NCI-H446 (cell line): ENCODE measurements at places on chromosomes 11 and 22.

GRCh38 chr11:21174781-21175180 lies 505.4 kb downstream of the NELL1 start:
- no peak for DNase-seq

DNA sequence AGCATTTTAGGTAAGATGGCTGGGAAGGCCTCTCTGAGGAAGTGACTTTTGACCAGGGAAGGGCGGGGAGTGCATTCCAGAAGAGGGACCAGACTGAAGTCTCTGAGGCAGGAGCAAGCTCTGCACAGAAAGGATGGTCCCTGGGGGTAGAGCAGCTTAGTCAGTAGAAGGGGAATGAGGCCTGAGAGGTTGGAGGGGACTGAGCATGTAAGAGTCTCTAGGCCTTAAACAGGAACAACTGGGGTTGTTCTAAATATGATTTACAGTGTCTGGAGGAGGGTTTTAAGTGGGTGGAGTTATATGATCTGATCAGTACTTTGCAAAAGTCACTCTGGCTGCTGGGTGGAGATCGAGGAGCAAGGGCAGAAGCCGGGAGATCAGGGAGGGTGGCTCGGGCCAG lies 31.7 kb upstream of the TEF start:
- no peak for DNase-seq

DNA sequence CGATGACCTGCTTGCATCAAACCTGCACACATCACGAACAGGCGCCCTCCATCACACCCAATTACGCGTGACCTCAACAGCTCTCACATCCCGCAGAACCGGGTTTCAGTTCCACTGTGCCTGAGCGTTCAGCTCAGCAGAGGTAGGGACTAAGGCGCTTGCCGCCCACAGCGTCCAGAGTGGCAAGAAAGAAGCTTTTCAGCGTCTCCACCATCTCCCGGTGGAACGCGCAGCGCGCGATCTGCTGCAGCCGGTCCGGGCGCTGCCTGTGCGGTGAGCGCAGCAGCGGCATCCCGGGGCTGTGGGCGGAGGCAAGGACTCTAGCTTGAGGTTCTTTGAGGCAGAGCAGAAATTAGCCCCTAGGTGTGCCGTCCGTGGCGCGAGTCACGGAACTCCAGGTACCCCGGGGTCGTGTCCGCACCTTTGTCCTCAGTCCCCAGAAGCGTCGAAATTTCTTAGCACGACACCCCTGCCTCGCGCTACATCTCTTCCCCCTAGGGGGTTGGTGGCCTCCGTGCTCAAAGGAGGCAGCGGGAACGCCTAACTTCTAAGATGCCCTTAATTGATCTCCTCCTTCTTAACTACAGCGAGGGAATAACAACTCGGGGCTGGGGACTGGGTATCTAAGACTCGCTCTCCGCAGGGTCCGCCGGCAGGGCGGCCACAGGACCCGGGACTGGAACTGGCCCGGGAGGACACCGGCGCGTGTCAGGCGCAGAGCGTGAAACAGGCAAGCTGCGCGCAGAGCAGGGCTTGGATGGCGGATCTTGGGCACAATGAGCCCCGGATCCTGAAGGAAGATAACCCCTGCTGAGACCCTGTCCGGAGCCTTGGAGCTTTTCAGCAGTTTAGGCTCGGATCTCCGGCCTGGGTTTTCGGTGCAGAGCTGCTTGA lies 1.7 kb upstream of the CALCA start:
- DNase-seq: no peak

DNA sequence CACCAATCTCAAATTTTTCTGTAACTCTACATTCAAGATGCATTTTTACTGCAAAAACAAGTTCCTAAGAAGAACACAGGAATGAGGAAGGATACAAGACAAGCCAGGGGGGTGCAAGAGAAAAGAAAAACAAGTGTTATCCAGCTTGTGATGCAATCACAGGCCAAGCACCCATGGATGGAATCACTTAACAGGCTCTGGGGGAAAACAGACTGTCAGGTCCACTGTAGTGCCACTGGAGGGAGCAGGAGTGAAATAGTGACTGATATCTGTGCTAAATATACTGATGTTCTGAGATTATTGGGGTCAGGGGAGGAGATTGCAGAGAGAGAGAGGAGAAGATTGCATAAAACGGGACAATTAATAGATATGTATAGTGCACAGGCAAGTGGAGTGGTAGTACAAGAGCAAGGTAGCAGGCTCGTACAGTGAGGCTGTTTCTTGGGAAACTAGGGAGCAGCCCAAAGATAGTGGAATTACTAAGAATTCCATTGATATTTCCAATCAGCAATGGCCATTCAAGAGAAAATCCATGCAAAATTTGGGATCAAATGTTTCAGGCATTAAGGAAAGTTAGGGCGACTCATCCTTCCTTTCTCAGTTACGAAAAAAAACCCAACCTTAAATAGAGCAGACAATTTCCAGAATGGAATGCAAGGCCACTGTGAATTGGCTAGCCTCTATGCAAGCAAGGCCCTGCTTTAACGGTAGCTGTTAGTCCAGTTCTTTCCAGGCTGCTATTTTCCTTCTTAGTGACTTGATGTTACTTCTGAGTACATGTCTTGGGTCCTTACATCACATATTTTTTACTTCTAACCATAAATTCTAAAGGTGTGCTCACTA lies 52.2 kb upstream of the CEP126 start:
- peak; percentile 29 for DNase-seq
